Hematopoietic multipotent progenitor cell treated with erythropoietin and hydrocortisone succinate and interleukin-3 and kit ligand, for 15 days (in vitro differentiated cells): ENCODE measurements at places on chromosomes 5 and 9.

DNA sequence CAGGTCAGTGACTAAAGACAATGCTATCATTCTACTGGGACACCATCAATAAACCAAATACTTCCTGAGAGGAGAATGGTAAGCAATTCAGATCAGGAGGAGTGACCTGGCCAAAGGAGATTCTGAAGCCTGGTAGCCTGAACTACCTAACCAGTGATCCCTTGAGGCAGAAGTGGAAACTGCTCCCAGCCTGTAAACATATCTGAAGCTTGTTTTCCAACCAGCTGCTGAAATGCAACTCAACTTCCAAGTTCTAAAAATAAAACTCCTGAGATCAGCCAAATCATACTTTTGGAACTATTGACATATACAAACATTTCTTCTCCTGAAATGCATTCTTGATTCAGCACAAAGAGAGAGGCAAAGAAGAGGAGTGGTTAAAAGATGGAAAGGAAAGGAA lies 204.1 kb downstream of the EBF1 start:
- DNase-seq: no peak

DNA sequence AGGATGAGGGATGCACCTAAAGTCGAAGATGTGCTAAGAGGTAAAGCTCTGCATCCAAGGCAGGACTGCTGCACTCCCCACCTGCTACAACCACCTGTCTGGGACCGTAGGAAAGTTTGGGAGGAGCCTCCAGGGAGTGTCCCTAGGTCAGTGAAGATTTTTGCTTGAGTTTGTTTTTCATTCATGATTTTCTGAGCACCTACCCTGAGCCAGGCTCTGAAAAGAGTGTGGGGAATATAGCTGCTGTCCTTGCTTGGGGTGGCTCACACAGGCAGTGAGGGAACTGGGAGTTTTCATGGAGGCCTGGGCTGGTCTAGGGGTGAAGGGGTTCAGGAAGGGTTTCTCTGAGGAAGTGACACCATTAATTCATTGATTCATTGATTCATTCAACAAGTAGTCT lies 48.9 kb downstream of the SAR1B start:
- no peak for DNase-seq

- DNase-seq: no peak
These were observed 497.0 kb downstream of the RAB3C start for GRCh38 chr5:59079622-59080620.

GRCh38 chr9:116482740-116483139 lies 204.4 kb upstream of the TRIM32 start:
- DNase-seq: no peak

DNA sequence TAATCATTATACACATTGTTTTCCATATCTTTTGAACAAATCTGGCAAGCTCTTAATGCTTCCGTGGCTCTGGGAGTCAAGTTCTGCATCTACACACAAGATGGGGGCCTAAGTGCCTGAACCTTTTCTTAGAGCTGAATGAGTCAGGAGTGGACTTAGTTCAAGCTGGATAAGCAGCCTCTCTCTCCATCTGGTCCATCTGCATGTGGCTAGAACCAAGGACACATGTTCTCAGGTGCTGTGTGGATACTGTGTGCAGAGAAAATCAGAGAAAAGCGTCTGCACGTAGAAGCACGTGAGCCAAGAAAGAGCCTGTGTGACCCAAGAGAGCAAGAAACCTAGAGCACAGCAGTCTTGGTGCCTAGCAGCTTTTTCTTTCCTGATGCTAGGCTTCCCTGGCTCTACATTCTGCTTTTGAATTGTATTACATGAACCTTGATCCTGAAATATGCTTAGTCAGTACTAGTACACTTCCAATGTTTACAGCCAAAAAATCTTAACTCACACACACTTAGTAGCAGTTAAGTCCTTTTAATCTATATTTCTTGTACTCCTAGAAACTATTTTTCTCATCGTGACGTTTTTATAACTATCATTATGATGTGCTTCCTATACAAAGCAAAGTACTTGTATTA lies 1798.9 kb downstream of the MAT2B start:
- no peak for DNase-seq

GRCh38 chr5:17004441-17005106 lies 68.5 kb upstream of the MYO10 start:
- DNase-seq: no peak

DNA sequence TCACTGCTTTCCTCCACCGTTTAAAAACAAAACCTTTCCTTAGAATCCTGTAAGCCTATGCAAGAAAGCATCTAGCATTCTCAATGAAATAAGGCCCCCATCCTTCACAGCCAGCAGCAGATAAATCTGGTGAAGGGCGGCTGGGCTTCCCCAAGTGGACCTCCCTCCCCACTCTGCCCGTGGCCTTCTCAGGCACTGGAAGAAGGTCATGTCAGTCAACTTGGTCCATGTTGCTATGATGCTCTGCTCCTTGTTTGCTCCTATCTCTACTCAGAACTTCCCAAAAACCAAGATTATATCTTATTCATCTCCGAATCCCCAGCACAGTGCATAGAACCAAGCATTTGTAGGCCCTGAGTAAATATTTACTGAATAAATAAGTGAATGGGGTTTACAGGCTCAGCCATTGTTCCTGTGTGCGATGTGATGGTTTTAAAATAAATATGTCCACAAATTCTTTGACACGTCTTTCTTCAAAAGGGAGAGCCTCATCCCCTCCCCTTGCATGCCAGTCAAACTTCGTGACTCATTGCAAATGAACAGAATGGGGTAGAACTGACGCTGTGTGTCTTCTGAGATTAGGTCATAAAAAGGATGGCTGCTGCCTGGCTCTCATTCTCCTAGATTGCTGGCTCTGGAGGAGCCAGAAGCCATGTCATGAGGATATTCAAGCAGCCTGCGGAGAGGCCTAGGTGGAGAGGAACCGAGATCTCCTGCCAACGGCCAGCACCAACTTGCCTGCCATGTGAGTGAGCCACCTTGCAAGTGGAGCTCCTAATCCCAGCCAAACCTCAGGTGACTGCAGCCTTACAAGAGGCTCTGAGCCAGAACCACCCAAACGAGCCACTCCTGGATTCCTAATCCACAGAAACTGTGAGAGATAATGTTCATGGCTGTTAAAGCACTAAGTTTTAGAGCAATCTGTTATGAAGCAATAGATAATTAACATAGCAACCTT lies 70.5 kb downstream of the MED27 start:
- DNase-seq: no peak

DNA sequence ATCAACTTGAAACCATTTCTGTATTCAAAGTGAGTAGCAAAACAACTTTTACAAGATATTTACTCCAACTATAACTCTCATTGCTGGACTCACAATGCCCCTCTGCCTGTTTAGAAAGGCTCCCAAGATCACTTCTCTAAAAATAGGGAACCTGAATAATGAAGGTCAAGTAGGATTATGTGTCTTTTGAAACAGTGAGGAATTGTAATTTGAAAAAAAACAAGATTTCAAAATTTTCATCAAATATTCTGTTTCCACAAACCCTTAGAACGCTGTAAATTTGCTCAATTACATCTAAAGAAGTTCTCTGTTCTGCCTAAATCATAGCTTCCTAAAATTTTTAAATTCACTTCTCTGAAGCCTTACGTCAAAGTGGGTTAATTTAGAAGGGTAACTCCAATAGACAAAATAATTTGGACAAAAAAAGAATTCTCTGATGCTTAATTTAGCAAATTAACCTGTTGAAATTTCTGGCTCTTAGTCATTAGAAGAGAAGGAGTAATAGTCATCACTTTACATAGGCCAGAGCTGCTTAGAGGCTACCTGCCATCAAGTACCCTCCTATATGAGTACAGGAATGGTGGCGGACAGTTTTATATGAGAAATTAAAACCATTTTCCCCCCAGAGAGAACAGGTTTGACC lies 4.0 kb downstream of the ELL2 start:
- DNase-seq: no peak

- no peak for DNase-seq
These were observed 98.0 kb downstream of the ENC1 start for GRCh38 chr5:74542482-74542881.

- DNase-seq: no peak
These were observed 19.9 kb downstream of the UGT3A1 start for GRCh38 chr5:35971186-35971877.

- no peak for DNase-seq
These were observed 83.9 kb upstream of the ZBTB43 start for GRCh38 chr9:126720661-126721563.

GRCh38 chr9:91658513-91659105 lies 235.0 kb upstream of the NFIL3 start:
- no peak for DNase-seq

DNA sequence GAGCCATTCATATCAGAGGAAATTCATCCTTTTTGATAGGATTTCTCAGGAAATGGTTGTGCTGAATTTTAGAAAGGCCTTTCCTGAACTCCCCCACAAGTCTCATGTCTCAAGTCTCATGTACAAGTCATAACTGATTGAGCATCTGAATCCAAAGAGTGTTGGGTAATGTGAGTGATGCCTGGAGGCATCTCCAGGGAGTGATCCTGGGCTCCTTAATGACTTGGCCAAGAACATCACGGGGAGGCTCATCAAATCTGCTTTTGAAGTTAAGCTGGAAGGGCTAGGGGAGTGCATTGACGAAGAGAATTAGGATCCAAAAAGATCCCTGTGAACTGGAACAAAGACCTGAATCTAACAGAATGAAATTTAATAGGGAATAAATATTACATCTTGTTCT lies 79.2 kb downstream of the MAST4 start:
- no peak for DNase-seq

GRCh38 chr5:169299663-169300467 lies 1.1 kb downstream of the SLIT3 start:
- DNase-seq: no peak

DNA sequence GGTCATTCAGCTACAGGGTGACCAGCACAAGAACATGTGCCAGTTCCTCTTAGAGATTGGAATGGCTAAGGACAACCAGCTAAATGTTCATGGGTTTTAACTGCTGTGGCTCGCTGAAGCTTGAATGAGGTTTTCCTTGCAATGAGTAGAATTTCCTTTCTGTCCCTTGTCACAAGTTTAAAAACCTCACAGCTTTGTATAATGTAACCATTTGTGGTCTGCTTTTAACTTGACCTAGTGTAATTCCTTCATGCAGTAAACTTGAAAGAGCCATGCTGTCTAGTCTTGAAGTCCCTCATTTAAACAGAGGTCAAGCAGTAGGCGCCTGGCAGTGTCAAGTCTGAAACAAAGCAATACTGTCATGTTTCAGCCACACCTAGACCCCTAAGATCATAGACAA lies 181.3 kb upstream of the DMRT1 start:
- no peak for DNase-seq

DNA sequence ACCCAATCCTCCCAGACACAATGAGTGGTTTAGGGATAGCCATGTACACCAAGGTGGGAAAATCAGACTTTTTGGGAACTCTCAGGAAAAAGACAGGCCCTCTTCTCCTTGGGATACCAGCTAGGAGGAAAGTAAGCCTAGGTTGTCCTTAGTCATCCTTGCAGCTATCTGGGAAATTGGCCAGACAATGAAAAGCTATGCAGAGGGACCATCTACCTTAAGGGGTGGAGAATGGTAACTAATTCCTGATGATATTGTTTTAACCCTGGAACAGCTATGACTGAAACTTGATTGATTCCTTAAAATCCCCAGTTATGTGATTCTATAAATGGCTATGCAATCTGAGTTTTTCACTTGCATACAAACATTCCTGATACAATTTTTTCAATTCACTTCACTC lies 88.9 kb upstream of the BNC2 start:
- DNase-seq: no peak

- DNase-seq: no peak
These were observed 129.3 kb upstream of the SLC44A1 start for GRCh38 chr9:105114964-105115728.

- DNase-seq: no peak
These were observed 790.8 kb upstream of the NUDT12 start for GRCh38 chr5:104353371-104353770.

DNA sequence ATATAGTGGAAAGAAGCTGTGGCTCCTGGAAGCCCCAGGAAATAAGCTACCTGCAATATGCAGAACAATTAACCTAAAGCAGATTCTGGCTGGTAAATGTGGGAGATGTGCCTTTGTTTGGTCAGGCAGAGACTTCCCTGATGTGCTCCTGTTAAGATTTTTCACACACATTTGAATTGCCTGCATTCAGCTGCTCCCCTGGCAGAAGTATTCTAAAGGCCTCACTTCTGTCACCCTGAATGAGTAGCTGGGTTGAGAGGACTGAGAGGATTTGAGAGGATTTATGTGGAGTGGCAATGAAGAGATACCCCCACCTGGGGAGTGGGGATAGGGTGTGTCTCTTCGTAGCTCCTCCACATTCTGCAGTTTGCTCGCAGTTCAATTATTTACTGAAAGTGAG lies 130.5 kb downstream of the ST8SIA4 start:
- no peak for DNase-seq

GRCh38 chr5:117679046-117679445 lies 1104.4 kb upstream of the SEMA6A start:
- no peak for DNase-seq

DNA sequence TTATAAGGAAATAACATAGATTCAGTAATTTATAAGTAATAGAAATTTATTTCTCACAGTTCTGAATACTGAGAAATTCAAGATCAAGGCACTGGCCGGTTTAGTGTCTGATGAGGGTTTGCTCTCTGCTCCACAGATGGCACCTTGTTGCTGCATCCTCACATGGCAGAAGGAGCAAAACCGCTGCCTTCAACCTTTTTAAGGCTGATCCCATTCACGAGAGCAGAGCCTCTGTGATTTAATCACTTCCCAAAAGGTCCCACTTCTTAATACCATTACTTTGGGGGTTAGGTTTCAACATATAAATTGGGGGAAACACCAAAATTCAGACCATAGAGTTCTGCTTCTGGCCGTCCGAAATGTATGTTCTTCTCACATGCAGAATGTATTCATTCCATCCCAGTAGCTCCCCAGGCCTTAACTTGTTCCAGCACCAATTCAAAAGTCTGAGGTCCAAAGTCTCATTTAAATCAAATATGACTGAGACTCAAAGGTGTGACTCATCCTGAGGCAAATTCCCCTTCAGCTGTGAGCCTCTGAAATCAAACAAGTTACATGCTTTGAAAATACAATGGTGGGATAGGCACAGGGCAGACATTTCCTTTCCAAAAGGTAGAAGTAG lies 30.6 kb downstream of the BAAT start:
- no peak for DNase-seq

GRCh38 chr9:89621031-89621430 lies 16.2 kb downstream of the GADD45G start:
- DNase-seq: no peak

DNA sequence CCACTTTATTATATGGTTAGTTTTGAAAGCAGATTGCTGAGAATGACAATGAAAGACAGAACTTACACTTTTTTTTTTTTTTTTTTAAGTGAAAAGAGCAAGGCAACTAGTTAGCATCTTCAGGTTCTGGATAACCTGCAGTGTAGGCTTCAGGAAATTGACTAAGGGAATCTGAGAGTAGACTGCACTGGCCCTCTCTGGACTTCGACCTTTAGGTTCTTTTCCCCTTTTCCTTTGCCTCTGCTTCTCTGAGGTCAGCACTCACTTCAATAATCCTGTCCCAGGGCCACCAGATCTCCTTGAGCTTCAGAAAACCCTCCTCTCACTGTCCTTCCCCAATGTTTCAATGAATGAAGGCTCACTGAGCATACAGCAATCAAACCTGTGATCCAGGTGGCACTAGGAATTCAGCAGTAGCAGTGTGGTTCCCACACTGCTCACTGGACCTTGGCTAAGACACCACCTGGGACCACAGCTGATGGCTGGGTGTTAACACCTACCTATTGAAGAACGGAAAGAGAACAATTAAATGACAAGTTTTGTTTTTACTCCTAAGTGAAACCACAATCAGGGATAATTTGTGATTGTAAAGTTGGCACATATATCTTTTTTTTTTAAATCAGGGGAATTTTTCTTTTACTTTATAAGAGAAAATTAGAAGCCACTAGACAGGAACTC lies 85.8 kb upstream of the IL6ST start:
- DNase-seq: no peak
